ENCODE measurements at places on chromosomes 1 and 21. TPM values are rescaled to one million over a fixed set of nuclear protein-coding genes. Genes with fewer than 3 reads are reported as not detected.

DNA sequence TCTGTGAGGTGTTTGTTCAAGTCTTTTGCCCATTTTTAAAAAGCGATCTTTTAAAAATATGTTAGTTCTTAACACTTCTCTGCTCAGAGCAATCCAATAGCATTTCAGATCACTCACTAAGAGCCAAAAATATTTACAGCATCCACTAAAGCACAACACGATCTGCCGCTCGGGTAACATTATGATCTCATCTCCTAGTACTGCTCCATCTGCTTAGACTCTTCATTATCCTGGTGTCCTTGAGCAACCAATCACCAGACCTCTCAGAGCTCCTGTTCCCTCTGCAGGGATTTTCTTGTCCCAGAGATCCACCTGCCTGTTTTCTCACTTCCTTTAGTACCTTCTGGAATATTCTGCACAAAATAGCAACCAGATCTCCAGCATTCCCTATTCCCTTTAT is 235.3 kb upstream of the ESRRG start:
- no peak for DNase-seq
- no peaks in the 10 kb centered on the region for H3K4me1 ChIP-seq
- H3K27me3 ChIP-seq, result no peaks in the 10 kb centered on the region
- no peaks in the 10 kb centered on the region for H3K36me3 ChIP-seq
- H3K27ac ChIP-seq, result no peak overlapping the region
- H3K4me3 ChIP-seq, result no peak overlapping the region

- H3K36me3 ChIP-seq, result no peaks in the 10 kb centered on the region
- no peak overlapping the region for H3K27ac ChIP-seq
- no peak overlapping the region for H3K4me3 ChIP-seq
- DNase-seq, result no peak
- H3K4me1 ChIP-seq, result peaks cover 1% of the 10 kb centered on the region
- peaks cover 5% of the 10 kb centered on the region for H3K27me3 ChIP-seq
Observed at GRCh38 chr1:41481109-41481775, 3.2 kb downstream of the EDN2 start.

- no peak overlapping the region for H3K27ac ChIP-seq
- H3K27me3 ChIP-seq, result no peaks in the 10 kb centered on the region
Observed at GRCh38 chr1:59142311-59143132, 154.4 kb upstream of the FGGY start.

DNA sequence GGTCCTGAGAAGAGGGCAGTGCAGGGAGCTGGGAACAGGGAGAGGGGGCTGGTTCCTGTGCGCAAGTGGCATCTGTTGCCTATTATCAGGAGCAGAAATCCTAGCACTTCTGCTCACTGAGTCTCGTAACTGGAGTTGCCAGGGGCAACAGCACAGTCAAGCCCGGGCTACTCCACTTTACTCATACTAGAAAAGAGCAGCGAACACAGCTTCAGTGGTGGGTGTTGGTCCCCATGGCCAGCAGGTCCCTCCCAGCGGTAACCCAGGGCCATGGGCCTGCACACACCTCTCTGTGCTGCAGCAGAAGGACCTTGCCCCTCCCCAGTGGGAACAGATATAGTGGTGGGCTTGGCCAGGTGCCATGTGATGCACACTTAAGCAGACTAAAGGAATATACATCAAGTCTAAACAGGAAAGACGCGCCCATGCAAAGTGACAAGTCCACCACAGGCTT is 8.5 kb downstream of the PYCR2 start:
- DNase-seq, result no peak
- no peak overlapping the region for H3K27ac ChIP-seq
- peaks cover 25% of the 10 kb centered on the region for H3K36me3 ChIP-seq
- no peaks in the 10 kb centered on the region for H3K27me3 ChIP-seq

DNA sequence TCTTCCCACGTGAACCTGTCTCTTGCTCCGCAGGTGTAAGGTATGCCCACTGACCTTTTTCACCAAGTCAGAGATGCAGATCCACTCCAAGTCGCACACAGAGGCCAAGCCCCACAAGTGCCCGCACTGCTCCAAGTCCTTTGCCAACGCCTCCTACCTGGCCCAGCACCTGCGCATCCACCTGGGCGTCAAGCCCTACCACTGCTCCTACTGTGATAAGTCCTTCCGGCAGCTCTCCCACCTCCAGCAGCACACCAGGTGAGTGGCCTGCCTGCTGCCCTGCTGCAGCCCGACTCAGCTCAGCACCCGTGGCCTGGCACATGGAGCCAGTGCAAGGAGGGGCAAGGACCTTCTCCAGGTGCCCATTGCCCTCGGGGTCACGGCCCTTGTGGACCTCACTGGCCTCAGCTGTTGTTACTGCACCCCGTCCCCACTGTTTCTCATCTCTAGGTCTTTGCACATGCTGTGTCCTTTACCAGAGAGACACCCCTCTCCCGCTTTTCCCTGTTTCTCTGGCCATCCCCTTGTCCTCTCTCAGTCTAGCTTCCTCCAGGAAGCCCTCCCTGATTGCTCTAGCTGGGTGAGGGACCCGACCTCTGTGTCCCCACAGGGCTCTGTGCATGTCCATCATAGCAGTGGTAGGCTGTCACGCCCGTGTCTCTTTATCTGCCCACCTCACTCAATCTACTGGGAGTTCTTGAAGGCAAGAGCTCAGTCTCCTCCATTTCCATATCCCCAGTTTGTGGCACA is 25.4 kb downstream of the ZNF362 start:
- H3K27ac ChIP-seq, result no peak overlapping the region
- no peak overlapping the region for H3K4me3 ChIP-seq
- no peak for DNase-seq
- H3K27me3 ChIP-seq, result no peaks in the 10 kb centered on the region

- H3K36me3 ChIP-seq, result peaks cover 56% of the 10 kb centered on the region
- peaks cover 27% of the 10 kb centered on the region for H3K4me1 ChIP-seq
- H3K27me3 ChIP-seq, result no peaks in the 10 kb centered on the region
- no peak overlapping the region for H3K4me3 ChIP-seq
- peak overlapping the region; percentile 81 for H3K27ac ChIP-seq
Observed at GRCh38 chr1:26771643-26772321, 16.0 kb upstream of the PIGV start.

- H3K27me3 ChIP-seq, result no peaks in the 10 kb centered on the region
- no peak overlapping the region for H3K27ac ChIP-seq
- no peak overlapping the region for H3K4me3 ChIP-seq
- no peaks in the 10 kb centered on the region for H3K36me3 ChIP-seq
Observed at GRCh38 chr1:59229138-59229537, 67.8 kb upstream of the FGGY start.

- peak; percentile 1 for DNase-seq
- H3K4me1 ChIP-seq, result peaks cover 10% of the 10 kb centered on the region
- H3K27me3 ChIP-seq, result no peaks in the 10 kb centered on the region
- H3K36me3 ChIP-seq, result peaks cover 3% of the 10 kb centered on the region
Observed at GRCh38 chr1:193799948-193800690, 613.7 kb upstream of the B3GALT2 start.

- H3K4me3 ChIP-seq, result no peak overlapping the region
- H3K4me1 ChIP-seq, result no peaks in the 10 kb centered on the region
- no peak overlapping the region for H3K27ac ChIP-seq
Observed at GRCh38 chr1:159977364-159978106, 23.5 kb upstream of the SLAMF9 start.

DNA sequence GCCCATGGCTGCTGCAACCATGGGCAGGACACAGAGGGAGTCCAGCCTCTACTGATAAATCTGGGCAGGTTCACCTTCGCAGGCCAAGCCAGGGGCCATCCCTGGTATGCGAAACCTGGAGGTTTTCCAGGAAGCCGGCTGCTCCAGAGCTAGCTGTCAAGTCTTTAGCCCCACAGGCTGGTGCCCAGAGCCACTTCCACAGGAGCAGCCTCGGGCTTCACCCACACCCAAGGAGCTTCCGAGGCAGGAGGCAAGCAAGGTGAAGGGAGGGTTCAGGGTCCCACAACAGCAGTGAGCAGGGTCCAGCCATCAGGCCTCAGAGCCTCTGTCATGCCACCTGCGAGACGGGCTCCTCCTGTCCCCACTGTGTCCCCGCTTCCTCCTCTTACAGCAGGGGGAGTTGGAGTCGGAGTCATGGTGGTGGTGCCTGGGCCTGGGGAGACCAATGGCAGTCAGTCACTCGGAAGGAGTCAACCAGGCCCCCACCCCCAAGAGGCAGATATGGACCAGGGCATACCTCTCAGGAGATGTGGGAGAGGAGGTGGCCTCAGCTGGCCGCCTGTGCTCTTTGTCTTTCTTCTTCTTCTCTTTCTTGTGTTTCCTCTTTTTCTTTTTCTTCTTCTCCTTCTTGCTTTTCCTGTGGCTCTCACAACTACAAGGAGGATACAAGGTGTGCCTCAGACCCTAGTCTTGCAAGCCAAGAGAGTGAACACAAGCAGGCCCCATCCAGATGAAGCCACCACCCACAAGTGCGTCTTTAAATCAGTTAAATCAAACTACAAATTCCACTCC is 2.1 kb downstream of the C1orf35 start:
- peak overlapping the region; percentile 64 for H3K27ac ChIP-seq

- H3K27me3 ChIP-seq, result no peaks in the 10 kb centered on the region
- no peaks in the 10 kb centered on the region for H3K4me1 ChIP-seq
- no peaks in the 10 kb centered on the region for H3K36me3 ChIP-seq
- H3K27ac ChIP-seq, result no peak overlapping the region
- no peak for DNase-seq
Observed at GRCh38 chr1:76129731-76130130, 55.2 kb downstream of the ST6GALNAC3 start.

- H3K27me3 ChIP-seq, result no peaks in the 10 kb centered on the region
- peak overlapping the region; percentile 97 for H3K4me3 ChIP-seq
- peak overlapping the region; percentile 99 for H3K27ac ChIP-seq
- H3K4me1 ChIP-seq, result peaks cover 37% of the 10 kb centered on the region
- peaks cover 72% of the 10 kb centered on the region for H3K36me3 ChIP-seq
- DNase-seq, result peak; percentile 92
Observed at GRCh38 chr1:37479255-37480124, 5.1 kb downstream of the ZC3H12A start.

- peaks cover 3% of the 10 kb centered on the region for H3K4me1 ChIP-seq
- no peak overlapping the region for H3K4me3 ChIP-seq
- no peaks in the 10 kb centered on the region for H3K36me3 ChIP-seq
- no peaks in the 10 kb centered on the region for H3K27me3 ChIP-seq
Observed at GRCh38 chr1:61277121-61277690, 194.8 kb downstream of the NFIA start.

- H3K27ac ChIP-seq, result peak overlapping the region; percentile 71
- peaks cover 43% of the 10 kb centered on the region for H3K4me1 ChIP-seq
- DNase-seq, result peak; percentile 28
- H3K27me3 ChIP-seq, result no peaks in the 10 kb centered on the region
Observed at GRCh38 chr21:34198231-34199120, 125.1 kb downstream of the MRPS6 start.

- H3K4me1 ChIP-seq, result no peaks in the 10 kb centered on the region
- no peak overlapping the region for H3K4me3 ChIP-seq
- H3K36me3 ChIP-seq, result no peaks in the 10 kb centered on the region
- H3K27ac ChIP-seq, result no peak overlapping the region
Observed at GRCh38 chr1:187051618-187052232, 223.0 kb downstream of the PLA2G4A start.

DNA sequence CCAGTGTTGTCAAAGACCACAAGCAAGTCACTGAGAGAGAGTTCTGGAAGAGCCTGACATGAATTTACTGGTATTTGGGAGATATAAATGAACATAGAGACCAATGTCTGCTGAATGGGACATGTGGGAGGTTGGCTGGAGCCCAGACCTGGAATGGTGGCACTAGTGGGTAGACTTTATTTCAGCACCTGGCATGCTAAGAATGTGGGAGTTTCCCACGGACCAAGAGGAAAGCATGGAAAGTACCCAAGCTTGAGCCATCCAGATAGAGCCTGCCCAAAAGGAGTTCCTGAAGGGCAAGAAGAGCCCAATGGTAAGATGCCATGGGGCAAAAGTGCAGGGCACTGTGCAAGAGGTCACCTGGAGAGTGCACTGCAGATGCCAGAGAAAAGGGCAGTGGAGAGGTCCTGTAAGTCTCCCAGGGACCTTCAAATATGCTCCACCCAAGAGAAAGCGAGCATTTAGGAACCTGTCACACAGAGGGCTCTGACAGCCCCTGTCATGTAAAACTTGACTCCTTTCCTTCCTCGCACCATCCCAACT is 8.1 kb upstream of the ZNF687 start:
- no peak overlapping the region for H3K4me3 ChIP-seq
- peaks cover 17% of the 10 kb centered on the region for H3K4me1 ChIP-seq
- DNase-seq, result no peak
- H3K36me3 ChIP-seq, result peaks cover 5% of the 10 kb centered on the region
- H3K27ac ChIP-seq, result no peak overlapping the region

DNA sequence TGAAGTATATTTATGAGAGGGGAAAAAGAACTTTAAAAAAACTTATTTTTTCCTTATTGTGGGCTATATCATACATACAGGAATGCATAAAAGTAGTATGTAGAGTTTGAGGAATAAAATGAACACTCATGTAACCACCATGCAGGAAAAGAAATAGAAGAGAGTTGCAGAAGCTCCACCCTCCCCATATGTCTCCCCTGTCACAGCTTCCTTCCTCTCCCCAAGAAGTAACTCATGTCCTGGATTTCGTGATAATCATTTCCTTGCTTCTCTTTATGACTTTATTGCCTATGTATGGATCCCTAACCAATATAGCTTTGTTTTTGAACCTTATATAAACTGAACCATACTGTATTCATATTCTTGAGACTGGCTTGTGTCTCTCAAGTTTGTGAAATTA is 126.4 kb downstream of the ZZZ3 start:
- H3K27ac ChIP-seq, result no peak overlapping the region
- H3K27me3 ChIP-seq, result no peaks in the 10 kb centered on the region
- no peaks in the 10 kb centered on the region for H3K4me1 ChIP-seq
- H3K36me3 ChIP-seq, result peaks cover 11% of the 10 kb centered on the region
- DNase-seq, result no peak

DNA sequence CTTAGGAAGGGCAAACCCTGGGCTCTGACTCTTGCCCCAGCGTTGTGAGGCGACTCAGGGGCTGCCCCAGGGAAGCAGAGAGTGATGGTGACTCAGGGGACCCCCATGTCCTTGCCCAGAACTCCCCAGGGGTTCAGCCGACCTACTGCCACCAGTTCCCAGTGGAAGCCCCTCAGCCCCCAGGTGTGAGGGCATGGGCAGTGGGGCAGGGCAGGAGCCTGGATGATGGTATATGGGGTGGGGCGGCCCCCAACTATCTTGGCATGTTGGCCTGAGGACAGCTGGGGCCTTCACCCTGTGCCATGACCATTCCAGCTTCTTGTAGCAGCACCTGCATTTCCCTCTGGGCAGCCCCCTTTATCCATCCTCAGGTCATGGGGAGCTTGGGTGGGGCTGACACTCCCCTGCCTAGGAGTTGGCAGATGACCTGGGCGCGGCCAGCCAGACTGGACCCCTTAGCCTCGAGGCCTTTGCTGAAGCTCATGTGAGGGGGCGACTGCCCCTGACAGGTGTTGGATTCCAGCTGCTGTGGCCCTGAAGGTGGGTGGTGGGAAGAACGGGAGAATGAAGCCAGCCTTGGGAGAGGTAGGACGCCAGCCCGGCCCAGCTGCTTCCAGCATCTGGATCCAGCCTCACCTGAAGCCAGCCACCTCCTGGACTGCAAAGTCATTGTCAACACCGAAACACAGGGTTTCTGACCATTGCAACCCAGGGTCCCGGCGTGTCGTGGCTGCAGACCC is 1.8 kb upstream of the FNDC10 start:
- no peak overlapping the region for H3K4me3 ChIP-seq
- H3K27ac ChIP-seq, result no peak overlapping the region
- H3K36me3 ChIP-seq, result no peaks in the 10 kb centered on the region
- peaks cover 16% of the 10 kb centered on the region for H3K27me3 ChIP-seq

- peaks cover 2% of the 10 kb centered on the region for H3K27me3 ChIP-seq
Observed at GRCh38 chr1:78060857-78061563, 15.2 kb downstream of the GIPC2 start.

CHRM3 gene
- total RNA-seq, result 0.36 TPM

IVL gene
- not detected for total RNA-seq

HEATR1 gene
- total RNA-seq, result 101 TPM

KIAA0319L gene
- 18.3 TPM for total RNA-seq

SLC41A1 gene
- 31.5 TPM for total RNA-seq

DNASE2B gene
- total RNA-seq, result not detected

PTPRF gene
- total RNA-seq, result 3.1 TPM

SPATA6 gene
- total RNA-seq, result 1.1 TPM

All from activated naive CD8-positive, alpha-beta T cell treated with anti-CD3 and anti-CD28 coated beads for 36 hours (primary cell).